Activated CD4-positive, alpha-beta T cell treated with anti-CD3 and anti-CD28 coated beads for 4 hours (primary cell): ENCODE measurements at places on chromosomes 11 and 22.

GRCh38 chr11:89182773-89183518 is 5.3 kb downstream of the TYR start:
- DNase-seq, result no peak

DNA sequence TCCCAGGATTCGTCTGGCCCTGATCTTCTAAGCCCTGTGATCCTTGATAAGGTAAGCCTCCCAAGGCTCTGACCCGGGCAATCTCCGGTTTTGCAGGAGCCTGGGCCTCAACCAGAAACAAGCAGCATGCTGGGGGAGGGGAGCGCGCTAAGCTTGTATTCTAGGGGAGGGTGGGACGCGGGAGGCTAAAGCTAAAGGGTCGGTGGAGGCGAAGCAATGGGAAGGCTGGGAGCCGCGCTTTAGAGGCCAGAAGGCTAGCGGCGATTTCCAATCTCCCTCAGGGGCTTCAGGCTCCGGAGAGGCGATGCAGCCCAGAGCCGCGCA is 753 bp downstream of the PTPN5 start:
- DNase-seq, result no peak

DNA sequence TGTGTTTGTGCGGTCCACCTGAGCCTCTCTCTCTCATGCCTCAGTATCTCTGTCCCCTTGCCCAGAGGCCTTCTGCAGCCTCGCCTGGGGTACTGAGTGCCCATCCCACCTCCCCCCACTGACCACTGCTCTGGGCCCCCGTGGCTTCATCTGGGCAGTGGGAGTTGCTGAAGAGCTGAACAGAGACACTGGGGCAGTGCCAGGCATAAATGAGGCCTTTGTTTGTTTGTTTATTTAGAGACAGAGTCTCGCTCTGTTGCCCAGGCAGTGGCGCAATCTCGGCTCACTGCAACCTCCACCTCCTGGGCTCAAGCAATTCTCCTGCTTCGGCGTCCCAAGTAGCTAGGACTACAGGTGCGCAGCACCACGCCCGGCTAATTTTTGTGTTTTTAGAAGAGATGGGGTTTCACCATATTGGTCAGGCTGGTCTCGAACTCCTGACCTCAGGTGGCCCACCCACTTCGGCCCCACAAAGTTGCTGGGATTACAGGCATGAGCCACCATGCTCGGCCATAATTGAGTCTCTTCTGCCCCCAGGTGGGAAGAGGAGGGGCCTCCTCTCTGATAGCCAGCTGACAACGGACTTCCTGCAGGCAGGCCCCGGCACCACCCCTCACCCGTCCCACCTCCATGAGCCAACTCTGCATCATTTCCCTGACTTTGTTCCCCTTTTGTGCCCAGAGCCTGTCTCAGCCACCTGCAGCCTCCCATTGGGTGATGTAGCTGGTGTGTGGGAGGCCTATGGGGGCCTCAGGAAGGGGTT is 9.3 kb downstream of the CRYBB3 start:
- DNase-seq, result no peak

- no peak for DNase-seq
These were observed 64.0 kb downstream of the PARVA start for GRCh38 chr11:12441231-12441861.

- DNase-seq, result no peak
These were observed 70.7 kb upstream of the E2F8 start for GRCh38 chr11:19311308-19312030.

DNA sequence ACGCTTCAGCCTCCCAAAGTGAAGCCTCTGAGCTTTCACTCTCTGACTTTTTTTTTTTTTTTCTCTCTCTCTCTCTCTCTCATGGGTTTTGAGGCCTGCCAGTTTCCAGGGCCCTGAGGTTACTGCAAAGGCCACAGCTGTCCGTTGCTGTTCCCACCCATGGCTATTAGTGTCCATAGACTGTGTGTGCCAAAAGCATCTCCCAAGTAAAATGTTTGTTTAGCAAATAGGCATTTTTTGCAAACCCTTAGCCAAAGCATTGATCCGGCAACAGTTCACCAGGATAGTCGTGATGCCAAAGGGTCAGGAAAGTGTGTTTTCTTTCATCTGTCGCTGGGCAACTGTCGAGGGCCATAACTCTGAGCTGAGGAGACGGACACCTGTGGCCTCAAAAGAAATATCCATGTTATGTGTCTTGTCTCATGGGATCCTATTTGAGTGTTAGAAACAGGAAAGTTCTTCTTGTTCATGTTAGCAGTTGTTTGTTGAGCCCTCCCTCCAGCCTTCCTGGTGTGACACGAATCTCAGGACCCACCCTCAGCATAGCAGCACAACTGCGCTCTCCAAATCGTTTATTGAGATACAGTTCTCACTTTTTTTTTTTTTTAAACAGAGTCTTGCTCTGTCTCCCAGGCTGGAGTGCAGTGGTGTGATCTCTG is 18.4 kb downstream of the FADS2 start:
- no peak for DNase-seq

DNA sequence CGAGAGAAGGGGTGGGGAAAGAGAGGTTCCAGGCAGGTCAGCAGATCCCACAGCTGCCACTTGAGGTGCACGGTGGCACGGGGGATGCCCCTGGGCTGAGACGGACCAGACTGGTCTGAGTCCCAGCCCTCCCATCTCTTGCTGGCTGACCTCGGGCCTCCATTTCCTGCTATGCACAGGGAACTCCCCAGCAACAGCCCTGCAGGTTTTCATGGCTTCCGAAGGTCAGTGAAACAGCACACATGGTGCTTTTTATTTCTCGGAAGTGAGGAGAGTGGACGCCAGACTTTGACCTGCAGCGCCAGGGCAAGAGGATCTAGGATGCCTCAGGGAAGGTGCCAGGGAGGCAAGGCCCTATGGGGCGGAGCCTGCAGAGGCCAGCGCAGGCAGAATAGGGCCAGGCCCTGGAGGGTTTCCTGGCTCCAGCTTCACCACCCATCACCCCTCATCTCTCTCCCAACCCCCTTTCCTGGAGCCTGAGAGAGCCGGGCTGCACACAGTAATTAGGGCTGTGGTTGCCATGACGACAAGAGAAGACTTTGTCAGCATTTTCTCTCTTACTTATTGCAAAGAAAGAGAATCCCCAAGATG is 29.5 kb downstream of the SLC22A12 start:
- no peak for DNase-seq

GRCh38 chr11:75490221-75491181 is 35.2 kb downstream of the GDPD5 start:
- no peak for DNase-seq

DNA sequence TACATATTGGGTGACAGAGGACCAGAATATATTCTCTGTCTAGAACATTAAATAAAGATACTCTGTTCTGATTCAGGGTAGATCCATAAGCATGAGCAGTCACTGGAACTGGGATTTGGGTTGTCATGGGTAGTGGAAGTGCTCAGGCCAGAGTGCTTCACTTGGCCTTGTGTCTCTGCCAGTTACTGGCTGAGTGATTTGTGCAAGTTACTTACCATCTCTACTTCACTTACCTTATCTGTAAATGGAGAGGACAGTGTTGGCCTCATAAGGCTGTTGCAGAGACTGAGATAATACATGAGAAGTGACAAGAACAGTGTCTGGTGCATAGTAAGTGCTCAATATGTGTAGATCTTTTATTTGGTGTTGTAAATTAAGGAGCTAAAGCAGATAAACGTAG is 17.6 kb downstream of the ATXN10 start:
- DNase-seq, result no peak

DNA sequence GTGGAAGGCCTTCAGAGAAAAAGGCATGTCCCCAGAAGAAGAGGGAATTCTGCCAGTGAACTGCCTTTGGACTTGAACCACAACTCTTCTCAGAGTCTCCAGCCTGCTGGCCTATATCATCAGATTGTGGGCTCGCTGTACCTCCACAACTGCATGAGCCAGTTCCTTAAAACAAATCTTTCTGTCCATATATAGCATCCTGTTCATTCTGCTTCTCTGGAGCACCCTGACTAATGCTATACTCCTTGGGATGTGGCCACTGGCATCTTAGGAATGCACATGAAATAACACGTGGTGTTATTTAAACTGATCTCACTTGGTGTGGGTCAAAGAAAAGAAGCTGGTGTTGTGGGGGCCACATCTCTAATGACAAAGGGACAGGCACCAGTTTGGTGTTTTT is 58.3 kb upstream of the VSTM5 start:
- DNase-seq, result no peak

DNA sequence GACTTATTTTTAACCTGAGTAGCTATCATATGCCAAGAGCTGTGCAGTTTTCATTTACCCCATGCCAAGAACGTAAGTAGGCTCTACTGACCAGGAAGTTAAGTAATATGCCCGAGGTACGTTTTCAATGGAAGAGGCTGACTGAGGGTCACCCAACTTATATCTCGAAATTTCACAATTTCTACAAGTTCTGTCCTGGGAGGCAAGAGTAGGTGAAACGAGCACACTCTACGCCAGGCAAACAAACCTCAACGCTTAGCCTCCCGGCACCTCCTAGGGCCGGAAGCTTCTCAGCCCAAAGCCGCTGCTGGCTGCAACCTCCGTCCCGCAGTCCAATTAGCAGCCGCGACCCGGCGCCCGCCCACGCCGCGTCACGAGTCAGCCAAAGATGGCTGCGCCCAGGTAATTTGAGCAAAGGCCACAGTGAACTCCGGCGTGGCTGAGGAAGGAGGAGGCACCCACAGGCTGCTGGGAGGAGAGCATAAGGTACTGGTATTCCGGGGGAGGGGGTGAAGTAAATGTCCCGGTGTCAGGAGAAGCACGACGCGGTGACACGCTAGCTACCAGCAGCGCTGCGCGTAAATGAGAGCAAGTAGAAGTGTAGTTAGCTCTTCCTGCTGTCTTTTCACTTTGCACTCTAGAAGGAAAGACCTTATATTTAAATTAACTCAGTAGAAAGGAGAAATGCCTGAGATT is at the start of gene TMEM126A:
TSS of gene TMEM126A (plus strand) at position 364 of the 696 bp plus-strand sequence. CDS start 2,289 bp downstream, outside the sequence.
- peak; percentile 89 for DNase-seq
